Gastroesophageal sphincter (tissue), 4 donors: ENCODE measurements at places on chromosomes 1 and 21.
A peak's percentile ranks its signal among the peaks of the same experiment; 100 is the strongest.

DNA sequence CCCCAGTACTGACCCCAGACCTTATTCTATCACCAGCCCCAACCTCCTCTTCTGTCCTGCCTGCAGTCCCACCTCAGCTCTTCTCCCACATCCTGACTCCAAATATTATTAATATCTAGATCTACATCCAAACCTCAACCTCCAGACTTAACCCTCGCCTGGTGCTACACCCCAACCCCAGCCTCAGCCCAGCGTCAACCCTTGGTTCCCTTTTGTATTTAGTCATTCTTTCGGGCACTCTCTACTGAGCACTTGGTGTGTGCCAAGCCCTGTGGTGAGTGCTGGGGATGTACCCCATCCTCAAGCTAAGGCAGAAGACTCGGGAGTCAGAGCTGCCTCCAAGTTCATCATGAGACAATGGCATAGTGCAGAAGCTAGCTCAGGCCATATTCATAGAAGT, 1.1 kb downstream of the SHISAL2A start:
- ATAC-seq, result no peak

GRCh38 chr1:93344886-93345632, 648 bp upstream of the DR1 start:
- ATAC-seq, result peak; percentile 2

GRCh38 chr21:32940079-32941014, 85.4 kb upstream of the OLIG2 start:
- ATAC-seq, result no peak

DNA sequence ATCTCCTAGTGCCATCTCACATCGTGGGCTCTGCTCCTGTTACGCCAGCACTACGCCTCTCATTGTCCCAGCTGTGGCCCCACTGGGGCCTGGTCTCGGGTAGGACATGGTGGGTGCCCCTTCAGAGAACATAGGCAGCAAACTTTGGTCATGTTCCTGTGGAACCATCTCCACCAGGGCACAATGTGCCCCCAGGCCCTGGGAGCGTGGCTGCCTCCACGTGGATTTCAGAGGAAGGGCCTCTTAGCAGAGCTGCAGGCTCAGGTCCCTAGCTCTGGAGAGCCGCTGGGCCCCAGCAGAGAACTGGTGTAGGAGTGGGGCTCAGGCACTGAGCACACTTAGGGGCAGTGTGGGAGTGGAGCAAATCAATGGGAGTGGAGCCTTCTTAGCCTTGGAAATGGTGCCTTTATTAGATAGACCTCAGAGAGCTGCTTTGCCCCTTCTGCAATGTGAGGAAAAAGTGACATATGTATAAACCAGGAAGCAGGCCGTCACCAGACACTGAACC, 460.0 kb downstream of the NCAM2 start:
- ATAC-seq, result no peak

GRCh38 chr1:224392411-224393249, 36.0 kb downstream of the CNIH4 start:
- no peak for ATAC-seq

GRCh38 chr1:23936481-23937176, 23.0 kb upstream of the PNRC2 start:
- ATAC-seq, result no peak

- ATAC-seq, result no peak
Observed at GRCh38 chr21:30935889-30936168, 54.4 kb upstream of the KRTAP11-1 start.

GRCh38 chr1:116151739-116152576, 40.8 kb downstream of the MAB21L3 start:
- ATAC-seq, result peak; percentile 95

DNA sequence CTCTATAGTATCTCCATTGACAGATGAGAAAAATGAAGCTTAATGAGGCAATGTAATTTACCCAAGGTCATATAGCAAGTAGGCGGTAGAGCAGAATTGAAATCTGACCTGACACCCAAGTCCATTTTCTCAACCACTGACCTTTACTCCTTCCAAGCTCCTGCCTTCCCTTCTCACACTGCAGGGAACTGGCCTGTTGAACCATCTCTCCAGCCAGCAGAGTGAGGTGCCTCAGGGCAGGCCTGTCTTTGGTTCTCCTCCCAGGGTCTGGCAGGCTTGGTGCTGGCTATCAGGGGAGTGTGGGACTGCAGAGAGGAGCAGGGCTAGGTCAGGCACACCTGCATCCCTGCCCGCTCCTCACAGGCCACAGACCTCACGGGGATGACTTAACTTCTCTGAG, 126.8 kb downstream of the BEND5 start:
- ATAC-seq, result no peak

DNA sequence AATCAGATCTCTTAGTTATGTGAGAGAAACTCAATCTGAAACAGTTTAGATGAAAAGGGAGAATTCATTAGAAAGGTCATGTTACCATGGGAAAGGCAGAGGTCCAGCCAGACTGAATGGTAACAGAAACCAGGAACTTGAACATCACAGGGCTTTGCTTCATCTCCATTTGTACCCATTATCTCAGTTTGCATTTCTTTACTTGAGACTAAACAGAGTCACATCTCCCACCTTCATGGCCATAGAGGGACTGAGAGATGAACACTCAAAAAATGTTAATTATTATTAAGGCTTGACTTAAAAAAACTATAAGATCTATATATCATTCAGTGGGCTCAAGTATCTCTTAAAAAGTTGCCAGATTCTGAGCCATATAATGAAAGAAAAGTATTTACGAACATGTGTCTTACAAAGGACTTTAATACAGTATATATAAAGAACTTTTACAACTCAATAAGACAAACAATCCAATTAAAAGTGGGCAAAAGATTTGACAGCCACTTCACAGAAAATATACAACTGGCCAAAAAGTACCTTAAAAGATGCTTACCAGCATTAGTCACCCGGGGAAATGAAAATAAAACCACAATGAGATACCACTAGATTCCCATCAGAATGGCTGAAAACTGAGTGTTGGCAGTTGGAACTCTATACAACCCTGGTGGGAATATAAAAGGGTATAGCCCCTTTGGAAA, 13.2 kb downstream of the KYAT3 start:
- ATAC-seq, result no peak

DNA sequence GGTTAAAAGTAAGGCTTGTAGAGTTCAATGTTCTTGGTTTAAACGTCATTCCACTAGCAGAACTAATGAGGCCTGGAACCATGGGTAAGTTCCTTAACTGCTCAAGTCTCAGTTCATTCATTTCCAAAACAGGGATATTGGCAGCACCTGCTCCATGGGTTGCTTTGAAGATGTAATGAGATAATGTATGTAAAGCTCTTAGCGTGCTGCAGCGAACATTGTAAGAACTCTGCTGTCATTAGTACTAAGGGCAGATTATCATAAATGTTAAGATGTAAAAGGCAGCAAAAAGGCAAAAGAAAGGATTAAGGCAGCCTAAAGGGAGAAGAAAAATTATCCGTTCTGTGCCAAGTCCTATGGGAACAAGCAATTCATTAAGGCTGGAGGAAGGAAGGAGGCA, 129.1 kb upstream of the NGF start:
- ATAC-seq, result no peak

GRCh38 chr1:179549368-179549700, 26.4 kb downstream of the NPHS2 start:
- no peak for ATAC-seq

- no peak for ATAC-seq
Observed at GRCh38 chr1:38785285-38786039, 74.1 kb downstream of the RRAGC start.

DNA sequence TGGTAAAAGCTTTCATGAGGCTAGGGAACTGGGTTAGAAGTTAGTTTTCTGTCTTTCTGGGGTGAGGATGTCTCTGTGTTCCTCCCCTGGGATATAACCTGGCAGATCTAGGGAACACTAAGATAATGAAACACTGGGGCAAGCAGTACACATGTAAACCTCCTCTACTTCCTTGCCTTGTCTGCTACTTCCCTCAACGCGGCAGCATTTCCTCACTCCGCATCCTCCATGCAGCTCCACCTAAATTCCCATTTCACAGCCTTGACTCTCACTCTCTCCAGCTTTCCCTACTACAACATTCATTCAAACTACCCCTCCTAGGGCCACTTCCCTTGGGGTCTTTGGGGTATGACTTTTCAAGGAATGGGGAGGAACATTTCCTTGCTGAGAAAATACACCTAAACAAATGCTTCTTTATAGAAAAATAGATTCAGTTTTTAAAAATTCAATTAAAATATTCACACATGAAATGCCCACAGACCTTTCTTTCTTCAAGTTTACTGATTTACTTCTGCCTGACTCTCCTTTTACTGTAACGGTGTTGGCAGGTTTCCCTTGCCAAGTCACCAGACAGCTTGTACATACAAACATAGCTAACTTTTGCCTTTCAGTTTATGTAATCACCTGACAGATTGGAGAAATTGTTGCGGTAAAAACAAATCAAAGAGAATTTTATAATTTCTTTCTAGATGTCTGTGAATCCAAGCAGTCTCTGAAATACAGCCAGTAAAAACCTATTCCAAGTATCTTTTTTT, 90.1 kb downstream of the TNFSF18 start:
- no peak for ATAC-seq

DNA sequence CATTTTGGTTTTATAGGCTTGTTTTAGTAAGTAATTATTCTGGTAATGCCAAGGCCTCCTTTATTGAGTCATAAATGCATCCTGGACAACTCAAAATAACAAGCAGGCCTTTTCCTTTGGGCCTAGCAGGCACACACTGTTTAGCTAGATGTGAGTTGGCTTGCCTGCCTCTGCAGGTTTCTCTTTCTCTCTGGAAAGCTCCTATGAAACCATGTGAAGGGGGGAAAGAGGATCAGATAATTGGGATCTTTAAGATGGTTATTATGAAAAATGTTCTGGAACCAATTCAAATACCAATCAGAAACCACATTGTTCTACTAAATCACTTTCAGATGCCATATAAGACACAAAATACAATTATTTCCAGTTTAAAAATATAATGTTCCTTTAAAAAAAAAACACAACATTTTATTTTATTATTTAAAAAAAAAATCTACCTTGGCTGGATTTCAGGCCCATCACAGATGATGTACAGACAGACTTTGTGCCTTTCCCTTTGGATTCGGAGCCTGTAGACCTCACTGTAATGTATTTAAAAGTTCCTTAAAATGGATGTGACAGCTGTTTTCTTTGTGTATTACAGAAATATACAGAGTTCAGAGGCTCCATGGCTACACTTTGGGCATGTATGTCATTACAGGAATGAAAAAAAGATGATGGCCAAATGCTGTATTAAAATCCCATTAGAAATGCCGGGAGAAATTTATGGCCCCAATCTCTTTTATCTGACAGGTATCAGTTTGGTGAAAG, 80.2 kb downstream of the NTMT2 start:
- ATAC-seq, result no peak

- peak; percentile 17 for ATAC-seq
Observed at GRCh38 chr1:211259638-211260126, 516 bp downstream of the RCOR3 start.

GRCh38 chr1:151729157-151729965, 8.0 kb downstream of the RIIAD1 start:
- ATAC-seq, result no peak

GRCh38 chr1:47175227-47175934, 14.5 kb downstream of the PDZK1IP1 start:
- ATAC-seq, result peak; percentile 9

GRCh38 chr1:71019233-71019969, 28.2 kb downstream of the PTGER3 start:
- ATAC-seq, result no peak

DNA sequence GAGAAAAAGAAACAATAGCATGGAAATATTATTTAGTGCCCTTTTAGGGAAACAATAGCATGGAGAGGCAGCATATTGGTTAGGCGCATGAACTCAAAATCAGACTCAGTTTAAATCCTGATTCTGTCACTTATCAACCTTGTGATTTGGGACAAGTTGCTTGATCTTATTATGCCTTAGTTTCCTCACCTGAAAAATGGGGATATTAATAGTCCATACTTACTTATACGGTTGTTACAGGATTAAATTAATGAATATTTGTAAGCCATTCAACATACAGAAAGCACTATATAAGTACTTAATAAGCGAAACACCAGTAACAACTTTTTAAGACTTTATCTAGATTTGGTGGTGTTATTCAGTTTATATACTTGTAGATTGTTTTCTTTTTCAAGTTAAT, 1.2 kb downstream of the TSEN15 start:
- ATAC-seq, result no peak

- no peak for ATAC-seq
Observed at GRCh38 chr1:245480393-245481120, 325.8 kb downstream of the KIF26B start.

DNA sequence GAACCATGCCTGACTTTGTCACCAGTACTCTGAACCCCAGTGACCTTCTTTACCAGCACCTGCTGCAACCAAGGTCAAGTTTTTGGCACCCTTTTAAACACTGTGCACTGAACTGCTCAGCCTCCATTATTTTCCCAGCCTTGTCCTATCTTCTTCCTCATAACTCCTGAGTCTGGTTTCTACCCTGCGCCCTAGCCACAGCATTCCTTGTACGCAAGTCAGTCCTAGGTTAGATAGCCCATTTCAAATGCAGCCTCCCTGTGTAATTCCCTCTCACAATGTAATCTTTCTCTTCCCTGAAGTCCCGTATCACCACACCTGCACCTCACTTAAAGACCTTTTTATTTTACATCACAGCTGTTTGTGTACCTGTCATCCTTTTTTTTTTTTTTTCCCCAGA, 37.2 kb downstream of the DNTTIP2 start:
- ATAC-seq, result no peak

DNA sequence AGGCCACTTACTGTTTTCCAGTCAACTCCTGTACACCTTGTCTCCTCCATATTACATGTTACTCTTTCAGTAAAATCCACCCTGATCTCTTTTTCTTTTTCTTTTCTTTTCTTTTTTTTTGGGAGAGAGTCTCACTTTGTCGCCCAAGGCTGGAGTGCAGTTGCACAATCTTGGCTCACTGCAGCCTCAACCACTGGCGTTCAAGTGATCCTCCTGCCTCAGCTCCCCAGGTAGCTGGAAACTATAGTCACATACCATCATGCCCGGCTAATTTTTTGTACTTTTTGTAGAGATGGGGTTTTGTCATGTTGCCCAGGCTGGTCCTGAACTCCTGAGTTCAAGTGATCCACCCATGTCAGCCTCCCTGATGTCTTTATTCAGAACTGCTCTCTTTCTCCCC, 57.8 kb downstream of the CYYR1 start:
- ATAC-seq, result no peak

DNA sequence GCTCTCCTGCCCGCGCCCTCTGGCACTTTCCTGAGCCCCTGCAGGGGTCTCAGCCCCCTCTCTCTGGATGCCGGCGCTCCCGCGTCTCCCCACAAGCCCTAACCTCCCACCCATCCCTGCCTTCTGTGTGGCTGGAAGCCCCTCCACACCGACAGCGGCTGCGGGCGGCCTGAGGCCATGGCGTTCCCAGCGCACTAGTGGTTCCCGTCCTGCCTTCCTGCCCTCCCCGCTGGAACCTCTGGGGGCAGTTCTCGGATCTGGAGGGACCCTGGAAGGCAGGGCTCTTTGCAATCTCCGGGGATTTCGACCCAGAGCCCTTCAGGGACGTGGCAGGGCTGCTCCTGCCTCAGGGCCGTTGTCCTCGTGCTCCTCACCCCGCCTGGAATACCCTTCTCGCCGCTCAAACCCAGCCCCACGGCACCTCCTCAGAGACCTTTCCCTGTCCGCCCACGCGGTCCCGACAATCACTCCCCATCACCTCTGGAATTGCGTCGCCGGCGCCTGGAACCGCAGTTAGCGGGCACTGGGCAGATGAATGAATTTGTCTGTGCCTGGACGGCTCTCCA, 493 bp upstream of the ESPN start:
- ATAC-seq, result no peak

- ATAC-seq, result no peak
Observed at GRCh38 chr1:230753586-230754251, 6.5 kb downstream of the CAPN9 start.

GRCh38 chr1:42680921-42681683, 1.1 kb upstream of the YBX1 start:
- ATAC-seq, result no peak
